ENCODE measurements at places on chromosomes 16 and 17.
A peak's percentile ranks its signal among the peaks of the same experiment; 100 is the strongest.

- no peak for DNase-seq
Observed at GRCh38 chr16:57256601-57257395, 11.7 kb downstream of the ARL2BP start.

- peak; percentile 63 for DNase-seq
Observed at GRCh38 chr17:49260011-49260816, 29.6 kb upstream of the PHOSPHO1 start.

- DNase-seq, result no peak
Observed at GRCh38 chr16:86714166-86714565, 135.8 kb downstream of the FOXL1 start.

DNA sequence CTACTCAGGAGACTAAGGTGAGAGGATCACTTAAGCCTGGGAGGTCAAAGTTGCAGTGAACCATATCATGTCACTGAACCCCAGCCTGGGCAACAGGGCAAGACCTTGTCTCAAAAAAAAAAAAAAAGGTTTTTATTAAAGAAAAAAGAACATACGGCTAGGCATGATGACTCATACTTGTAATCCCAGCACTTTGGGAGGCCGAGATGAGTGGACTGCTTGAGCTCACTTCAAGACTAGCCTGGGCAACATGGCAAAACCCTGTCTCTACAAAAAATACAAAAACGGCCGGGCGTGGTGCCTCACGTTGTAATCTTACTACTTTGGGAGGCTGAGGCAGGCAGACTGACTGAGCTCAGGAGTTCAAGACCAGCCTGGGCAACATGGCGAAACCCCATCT, 38.4 kb downstream of the RANBP10 start:
- DNase-seq, result no peak

GRCh38 chr17:77280304-77281121, 139.7 kb downstream of the SEC14L1 start:
- DNase-seq, result no peak

DNA sequence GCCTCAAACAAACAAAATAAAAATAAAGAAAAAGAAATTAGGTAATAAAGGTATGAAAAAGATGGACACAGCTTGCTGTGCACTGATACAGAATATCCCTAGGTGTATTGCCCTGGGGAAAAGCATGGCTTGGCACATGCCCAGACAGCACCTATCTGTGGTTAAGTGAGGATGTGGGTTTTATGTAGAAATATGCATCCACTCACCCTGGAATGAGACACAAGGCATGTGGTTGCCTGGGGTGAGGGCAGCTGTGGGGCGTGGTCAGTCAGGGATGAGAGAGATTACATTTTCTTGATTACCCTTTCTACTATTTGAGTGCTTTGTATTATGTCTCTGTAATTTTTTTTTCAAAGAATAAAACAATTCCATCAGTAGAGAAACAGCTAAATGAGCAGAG, 6.9 kb downstream of the PLLP start:
- DNase-seq, result no peak

DNA sequence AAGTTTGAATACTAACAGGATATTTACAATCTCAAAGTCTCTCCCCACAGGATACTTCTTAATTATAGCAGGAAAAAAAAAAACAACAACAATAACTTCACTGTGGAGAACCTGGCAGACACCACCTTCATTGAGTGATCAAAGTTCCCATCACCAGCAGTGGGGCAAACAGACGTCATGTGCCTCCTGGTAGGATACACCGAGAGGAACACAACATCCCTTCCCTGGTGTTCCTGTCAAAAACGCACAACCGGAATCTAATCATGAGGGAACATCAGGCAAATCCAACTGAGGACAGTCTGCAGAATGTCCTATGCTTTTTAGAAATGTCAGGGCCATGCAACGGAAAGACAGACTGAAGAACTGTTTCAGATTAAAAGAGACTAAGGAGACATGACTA, 80.0 kb downstream of the ZFHX3 start:
- DNase-seq, result no peak

GRCh38 chr17:9183306-9183705, 162.0 kb downstream of the NTN1 start:
- no peak for DNase-seq

- no peak for DNase-seq
Observed at GRCh38 chr16:81286190-81286589, 28.6 kb upstream of the GAN start.

DNA sequence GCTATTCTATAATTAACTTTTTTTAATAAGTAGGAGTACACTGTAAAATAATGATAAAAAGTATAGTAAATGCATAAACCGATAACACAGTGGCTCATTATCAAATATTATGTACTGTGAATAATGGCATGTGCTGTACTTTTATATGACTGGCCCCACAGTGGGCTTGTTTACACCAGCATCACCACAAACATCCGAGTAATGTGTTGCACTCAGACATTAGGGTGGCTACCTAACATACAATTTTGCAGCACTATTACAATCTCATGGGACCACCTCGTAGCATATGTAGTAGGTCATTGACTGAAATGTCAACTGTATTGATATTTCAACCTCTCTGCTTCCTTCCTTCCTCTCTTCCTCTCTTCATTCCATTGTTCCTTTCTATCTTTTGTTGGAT, 51.7 kb downstream of the TBX4 start:
- no peak for DNase-seq

- no peak for DNase-seq
Observed at GRCh38 chr17:28101919-28102318, 59.4 kb downstream of the NLK start.

- no peak for DNase-seq
Observed at GRCh38 chr16:81910366-81910885, 100.8 kb downstream of the SDR42E1 start.

- DNase-seq, result no peak
Observed at GRCh38 chr16:68244481-68244902, 681 bp upstream of the PLA2G15 start.

- no peak for DNase-seq
Observed at GRCh38 chr17:69733171-69734012, 318.9 kb downstream of the MAP2K6 start.

DNA sequence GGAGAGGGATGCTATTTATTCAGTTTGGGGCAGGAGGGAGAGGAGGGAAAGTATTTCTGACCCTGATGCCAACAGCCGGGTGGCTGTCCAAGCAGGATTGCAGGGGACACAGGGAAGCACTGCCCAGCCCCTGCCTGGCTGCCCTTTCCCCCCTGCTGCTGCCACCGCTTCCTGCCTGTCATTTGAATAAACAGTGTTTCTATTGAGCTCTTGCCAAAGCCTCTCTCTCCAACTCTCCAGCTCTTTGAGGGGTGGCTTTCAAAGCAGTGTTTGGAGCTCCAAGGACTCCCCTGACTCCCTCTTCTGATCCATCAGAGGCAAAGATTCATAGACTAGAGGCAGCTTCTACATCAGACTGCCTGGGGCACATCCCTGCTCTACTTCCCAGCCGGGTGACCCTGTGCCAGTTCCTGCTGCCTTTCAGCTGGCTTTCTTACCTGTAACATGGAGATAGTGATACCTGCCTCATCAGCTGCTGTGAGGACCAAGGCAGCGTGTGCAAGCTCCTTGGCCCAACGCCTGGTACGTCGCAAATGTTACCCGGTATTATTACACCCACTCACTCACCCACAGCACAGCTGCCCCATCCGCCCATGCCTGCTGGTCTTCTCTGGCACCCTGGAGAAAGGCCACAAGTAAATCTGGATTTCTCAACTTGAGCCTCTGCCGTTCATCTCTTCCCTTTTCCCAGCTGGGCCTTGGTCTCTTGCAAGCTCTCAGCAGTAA, 9.5 kb downstream of the PROCA1 start:
- DNase-seq, result no peak

- no peak for DNase-seq
Observed at GRCh38 chr17:55303701-55304145, 39.0 kb downstream of the HLF start.

GRCh38 chr17:35841505-35841904, 27.2 kb downstream of the HEATR9 start:
- DNase-seq, result no peak

DNA sequence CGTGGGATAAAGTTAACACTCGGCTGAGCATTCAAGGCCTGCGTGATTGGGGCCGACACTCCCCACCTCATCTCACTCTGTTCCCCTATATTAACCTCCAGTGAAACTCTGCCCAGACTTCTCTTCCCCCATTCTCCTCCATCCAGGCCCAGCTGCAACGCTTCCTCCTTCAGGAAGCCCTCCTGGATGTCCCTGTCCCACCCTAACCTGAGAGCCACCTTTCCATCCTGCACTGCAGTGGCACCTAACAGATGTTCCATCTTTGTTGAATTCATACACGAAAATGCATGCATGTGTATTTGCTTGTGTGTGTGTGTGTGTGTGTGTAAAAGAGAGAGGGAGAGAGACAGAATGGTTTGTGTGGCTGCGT, 32.6 kb upstream of the SBK1 start:
- DNase-seq, result no peak

GRCh38 chr16:3020247-3020603, at the start of gene TNFRSF12A:
TSS of gene TNFRSF12A (plus strand) at chr16:3020368. CDS start at chr16:3020398, 30 bp downstream.
- peak; percentile 64 for DNase-seq

DNA sequence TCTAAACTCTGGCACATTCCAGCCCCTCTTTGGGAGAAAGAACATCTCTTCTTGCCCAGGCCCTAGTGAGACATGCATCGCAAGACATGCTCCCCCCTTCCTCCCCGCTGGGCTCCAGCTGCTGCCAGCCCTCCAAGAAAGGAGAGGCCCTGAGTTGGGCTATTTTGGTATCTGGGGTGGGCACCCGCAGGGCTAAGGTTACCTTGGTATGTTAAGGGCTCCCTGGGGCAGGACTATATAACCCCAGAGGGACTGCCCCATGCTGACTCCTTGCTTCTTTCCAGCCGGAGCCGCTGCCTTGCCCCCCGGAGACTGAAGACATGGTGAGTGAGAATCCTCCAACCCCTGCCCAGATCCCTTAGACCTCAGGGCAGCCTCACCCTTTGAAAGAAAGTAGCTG, at the start of gene MYL11:
TSS of gene MYL11 (plus strand) at position 265 of the 400 bp plus-strand sequence. CDS start at position 321, 56 bp downstream.
- no peak for DNase-seq

GRCh38 chr16:78929841-78930240, 670.7 kb downstream of the MAF start:
- DNase-seq, result no peak

DNA sequence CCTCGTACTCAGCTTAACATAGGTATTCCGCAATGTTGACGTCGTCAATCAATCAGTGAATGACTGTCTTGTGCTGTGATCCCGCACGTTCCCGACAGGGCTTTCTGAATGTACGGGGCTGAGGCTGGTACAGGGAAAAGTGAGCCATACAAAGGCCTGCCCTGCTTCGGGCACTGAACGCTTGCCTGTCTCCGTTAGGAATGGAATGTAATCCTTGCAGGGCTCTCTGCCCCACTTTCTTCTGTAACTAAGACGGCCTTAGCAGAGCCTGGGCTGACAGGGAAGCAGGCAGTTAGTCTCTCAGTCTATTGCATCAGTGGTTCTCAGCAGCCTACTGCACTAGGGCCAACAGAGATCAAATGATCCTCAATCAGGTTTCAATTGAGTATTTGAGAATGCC, 16.2 kb upstream of the MYH3 start:
- DNase-seq, result no peak

- no peak for DNase-seq
Observed at GRCh38 chr16:81487301-81487720, 42.7 kb downstream of the CMIP start.

- DNase-seq, result no peak
Observed at GRCh38 chr16:70700101-70701020, 14.5 kb upstream of the MTSS2 start.

- DNase-seq, result no peak
Observed at GRCh38 chr16:81645266-81645694, 133.8 kb upstream of the PLCG2 start.

GRCh38 chr16:53559270-53559951, 56.4 kb upstream of the AKTIP start:
- no peak for DNase-seq

DNA sequence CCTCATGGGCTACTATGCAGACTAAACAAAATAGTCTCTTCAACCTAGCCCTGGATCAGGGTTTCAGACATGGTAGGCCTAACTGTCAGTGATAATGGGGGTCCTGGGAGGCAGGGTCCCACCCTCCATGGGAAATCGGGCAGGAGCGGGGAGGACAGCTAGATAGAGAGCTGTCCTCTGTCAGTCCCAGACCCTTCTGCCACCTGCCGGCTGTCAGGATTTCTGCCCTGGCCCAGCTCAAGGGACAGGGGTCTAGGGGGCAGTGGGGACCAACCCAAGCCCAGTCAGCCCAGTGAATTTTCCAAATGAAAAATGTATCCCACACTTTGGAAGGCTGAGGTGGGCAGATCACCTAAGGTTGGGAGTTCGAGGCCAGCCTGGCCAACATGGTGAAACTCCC, 5.3 kb downstream of the CA7 start:
- DNase-seq, result no peak

DNA sequence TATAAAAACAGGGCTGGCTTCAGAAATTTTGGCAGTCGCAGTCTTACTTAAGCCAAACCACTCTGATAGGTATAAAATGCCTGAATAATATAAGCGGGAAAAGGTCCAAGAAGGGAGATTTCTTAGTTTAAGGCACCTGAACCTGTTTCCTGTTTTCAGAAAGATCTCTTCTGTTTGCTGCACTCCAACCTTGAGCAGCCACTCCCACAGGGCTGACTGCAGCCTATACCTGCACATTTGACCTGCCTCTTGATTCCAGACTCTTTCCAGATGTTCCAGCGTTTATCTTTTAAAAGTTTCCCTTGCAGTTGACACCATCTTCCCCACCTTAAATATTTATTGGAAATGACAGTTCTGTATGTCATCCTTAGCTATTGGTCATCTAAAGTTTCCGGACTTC, 132.2 kb downstream of the SKAP1 start:
- no peak for DNase-seq

GRCh38 chr17:64158831-64159590, 29.1 kb upstream of the ERN1 start:
- DNase-seq, result no peak

DNA sequence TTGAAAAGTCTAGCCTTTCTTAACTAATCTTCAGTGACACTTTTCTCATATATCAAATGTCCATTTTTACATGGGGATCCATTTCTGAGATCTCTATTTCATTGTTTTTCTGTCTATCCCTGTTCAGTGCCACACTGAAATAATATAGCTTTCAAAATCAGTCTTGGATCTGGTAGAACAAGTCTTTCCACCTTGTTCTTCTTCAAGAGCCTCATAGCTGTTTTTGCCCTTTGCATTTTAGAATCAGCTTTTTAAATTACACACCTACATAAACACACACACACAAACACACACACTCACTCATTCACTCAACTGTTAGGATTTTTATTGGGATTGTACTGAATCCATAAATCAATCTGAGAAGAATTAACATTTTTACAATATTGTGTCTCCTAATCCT, 19.2 kb downstream of the GSDMB start:
- DNase-seq, result no peak

DNA sequence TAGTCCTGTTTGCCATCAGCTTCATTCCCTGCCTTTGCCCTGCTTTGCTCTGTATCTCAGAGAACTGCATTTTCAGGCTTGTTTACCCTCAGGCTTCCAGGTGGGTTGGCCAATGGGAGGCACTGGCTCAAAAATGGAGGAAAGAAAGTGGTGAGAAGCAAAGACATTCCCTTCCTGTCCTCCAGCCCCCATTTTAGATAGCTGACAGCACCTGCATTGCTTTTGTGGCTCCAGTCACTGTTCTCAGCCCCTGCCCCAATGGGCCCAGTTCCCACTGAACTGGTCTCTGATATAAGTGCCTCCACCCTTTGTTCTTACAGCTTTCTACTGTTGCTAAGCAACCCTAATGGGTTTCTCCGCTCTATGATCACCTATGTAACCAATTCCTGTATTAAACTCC, 19.4 kb upstream of the SDK2 start:
- no peak for DNase-seq

GRCh38 chr17:6914711-6915110, 81.1 kb upstream of the ALOX12 start:
- DNase-seq, result no peak

GRCh38 chr16:84278968-84279367, 15.7 kb upstream of the WFDC1 start:
- DNase-seq, result no peak

Data from stimulated activated CD4-positive, alpha-beta T cell treated with anti-CD3 and anti-CD28 coated beads, Interleukin-12 subunit alpha, Interleukin-12 subunit beta, amount 100 ng/mL, for 4 hours (primary cell).